Activated naive CD4-positive, alpha-beta T cell treated with anti-CD3 and anti-CD28 coated beads for 36 hours (primary cell): ENCODE measurements at places on chromosomes 2 and 18. TPM values are rescaled to one million over a fixed set of nuclear protein-coding genes. Genes with fewer than 3 reads are reported as not detected.

The DSG4 gene
- total RNA-seq = not detected

The GAL3ST2 gene
- not detected for total RNA-seq

The ATG4B gene
- total RNA-seq = 71.5 TPM

The KIAA2012 gene
- total RNA-seq = not detected

The ANKRD23 gene
- 3.3 TPM for total RNA-seq

The KHK gene
- total RNA-seq = 10.2 TPM

The MARS2 gene
- total RNA-seq = 8.8 TPM

The NRP2 gene
- 2.5 TPM for total RNA-seq

The UGT1A8 gene
- not detected for total RNA-seq

The CASP10 gene
- 22.1 TPM for total RNA-seq

The PROM2 gene
- 0.45 TPM for total RNA-seq

The FAM110C gene
- total RNA-seq = not detected

The CD28 gene
- total RNA-seq = 165 TPM

The HOXD4 gene
- total RNA-seq = not detected
